Pulmonary artery endothelial cell (primary cell): ENCODE measurements at places on chromosomes 3 and 15. TPM values are rescaled to one million over a fixed set of nuclear protein-coding genes. Genes with fewer than 3 reads are reported as not detected.

PTPRG gene
- 41.0 and 45.1 TPM in 2 replicates for total RNA-seq

AGBL1 gene
- not detected in 2 replicates for total RNA-seq

UBAP1L gene
- 0.40 and 1.1 TPM in 2 replicates for total RNA-seq

SYNPR gene
- total RNA-seq = not detected in 2 replicates

DNA sequence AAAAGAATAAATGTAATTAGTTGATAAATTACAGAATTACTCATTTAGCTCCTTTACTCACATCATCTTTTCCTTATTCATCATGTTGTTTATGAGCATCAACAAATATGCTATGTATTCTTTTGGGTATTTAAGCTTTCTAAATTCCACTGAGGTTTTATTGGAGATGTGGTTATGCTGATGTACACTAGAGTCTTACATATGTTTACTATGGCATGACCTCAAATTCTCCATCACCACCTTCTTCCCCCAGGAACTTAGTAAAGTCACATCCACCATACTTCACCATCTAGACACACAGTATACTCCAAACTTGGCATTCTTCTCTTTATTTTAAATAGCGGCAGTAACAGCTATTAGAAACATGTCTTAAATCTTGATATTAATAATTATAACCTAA is 74.1 kb upstream of the MELTF start:
- no peak for DNase-seq

DNA sequence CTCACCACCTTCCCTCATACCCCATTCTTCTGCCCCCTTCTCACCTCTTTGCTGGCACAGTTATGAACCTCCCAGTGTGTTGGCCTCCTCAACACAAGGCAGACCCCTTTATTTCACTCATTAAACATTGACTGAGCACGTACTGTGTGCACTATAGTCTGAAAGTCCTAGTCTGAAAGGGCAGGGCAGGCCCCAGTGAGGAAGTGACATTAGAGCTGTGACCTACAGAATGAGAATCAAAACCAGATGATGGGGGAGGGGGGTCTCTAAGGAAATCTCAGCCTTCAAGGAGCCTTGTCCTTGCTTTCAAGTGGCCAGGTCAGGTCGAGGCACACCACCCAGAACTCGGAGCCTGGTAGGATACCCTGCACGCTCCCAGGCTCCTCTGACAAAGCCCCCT is 3.5 kb downstream of the SLC28A1 start:
- DNase-seq = no peak

DNA sequence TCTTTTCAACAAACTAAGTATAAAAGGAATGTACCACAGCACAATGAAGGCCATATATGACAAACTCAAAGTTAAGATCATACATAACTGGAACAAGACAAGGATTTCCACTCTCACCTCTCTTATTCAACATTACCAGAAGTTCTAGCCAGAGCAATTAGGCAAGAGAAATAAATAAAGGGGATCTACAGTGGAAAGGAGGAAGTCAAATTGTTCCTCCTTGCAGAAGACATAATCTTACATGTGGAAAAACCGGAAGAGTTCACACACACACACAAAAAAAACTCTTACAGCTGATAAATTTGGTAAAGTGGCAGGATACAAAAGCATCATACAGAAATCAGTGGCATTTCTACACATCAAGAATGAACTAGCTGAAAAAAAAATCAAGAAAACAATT is 277.9 kb downstream of the MCTP2 start:
- DNase-seq = no peak

GRCh38 chr15:92638291-92638708 is 17.3 kb downstream of the FAM174B start:
- DNase-seq = no peak

DNA sequence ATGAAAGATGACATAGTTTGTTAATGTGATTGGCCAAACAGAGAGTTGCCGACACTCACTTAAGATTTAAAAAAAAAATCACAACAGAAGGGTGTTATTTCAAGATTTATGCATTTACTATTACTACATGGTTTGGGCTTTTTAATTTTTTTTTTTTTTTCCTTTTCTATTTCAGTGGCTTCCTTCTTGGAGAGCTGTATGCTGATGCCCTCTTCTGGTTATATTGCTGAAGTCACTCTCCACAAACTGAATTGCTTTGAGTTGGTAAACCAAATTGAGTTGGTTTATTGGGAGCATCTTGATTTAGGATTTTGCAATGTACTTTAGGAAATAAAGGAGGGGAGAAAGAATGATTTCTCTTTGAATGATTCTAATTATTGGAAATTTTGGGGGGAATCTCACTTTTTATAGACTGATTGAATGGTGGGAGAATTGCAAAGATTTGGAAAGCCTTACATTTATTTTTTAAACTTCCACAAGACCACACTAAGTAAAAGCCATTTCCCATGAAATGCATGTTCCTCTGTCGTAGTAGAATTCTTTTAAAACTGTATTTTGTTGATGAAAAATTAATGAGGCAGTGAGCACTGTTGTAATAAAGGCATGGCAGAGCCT is 186.6 kb upstream of the FEZF2 start:
- DNase-seq = peak; percentile 19

DNA sequence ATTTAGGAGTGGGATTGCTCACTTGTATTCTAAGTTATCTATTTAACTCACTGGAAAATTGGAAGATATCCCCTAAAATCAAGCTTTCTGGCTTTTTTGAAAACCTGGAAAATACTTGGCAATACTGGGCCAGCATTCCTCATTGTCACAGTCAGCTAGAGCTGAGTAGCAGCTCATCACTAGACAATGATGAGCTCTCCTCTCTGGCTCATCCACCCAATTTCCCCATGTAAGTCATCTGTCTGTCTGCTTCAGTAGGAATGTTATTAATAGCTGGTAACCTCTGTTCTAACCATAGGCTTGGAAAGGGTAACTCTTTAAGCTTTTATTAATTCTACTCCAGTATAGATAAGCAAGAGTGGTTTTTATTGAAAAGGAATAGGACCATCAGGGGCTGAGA is 39.7 kb upstream of the PIK3R4 start:
- no peak for DNase-seq

- DNase-seq = no peak
These were observed 16.8 kb upstream of the FMN1 start for GRCh38 chr15:33211176-33211808.
